ENCODE measurements at places on chromosomes 16 and 17. TPM values are rescaled to one million over a fixed set of nuclear protein-coding genes. Genes with fewer than 3 reads are reported as not detected.

- no peak for DNase-seq
These were observed 20.5 kb downstream of the MNT start for GRCh38 chr17:2380226-2380922.

DNA sequence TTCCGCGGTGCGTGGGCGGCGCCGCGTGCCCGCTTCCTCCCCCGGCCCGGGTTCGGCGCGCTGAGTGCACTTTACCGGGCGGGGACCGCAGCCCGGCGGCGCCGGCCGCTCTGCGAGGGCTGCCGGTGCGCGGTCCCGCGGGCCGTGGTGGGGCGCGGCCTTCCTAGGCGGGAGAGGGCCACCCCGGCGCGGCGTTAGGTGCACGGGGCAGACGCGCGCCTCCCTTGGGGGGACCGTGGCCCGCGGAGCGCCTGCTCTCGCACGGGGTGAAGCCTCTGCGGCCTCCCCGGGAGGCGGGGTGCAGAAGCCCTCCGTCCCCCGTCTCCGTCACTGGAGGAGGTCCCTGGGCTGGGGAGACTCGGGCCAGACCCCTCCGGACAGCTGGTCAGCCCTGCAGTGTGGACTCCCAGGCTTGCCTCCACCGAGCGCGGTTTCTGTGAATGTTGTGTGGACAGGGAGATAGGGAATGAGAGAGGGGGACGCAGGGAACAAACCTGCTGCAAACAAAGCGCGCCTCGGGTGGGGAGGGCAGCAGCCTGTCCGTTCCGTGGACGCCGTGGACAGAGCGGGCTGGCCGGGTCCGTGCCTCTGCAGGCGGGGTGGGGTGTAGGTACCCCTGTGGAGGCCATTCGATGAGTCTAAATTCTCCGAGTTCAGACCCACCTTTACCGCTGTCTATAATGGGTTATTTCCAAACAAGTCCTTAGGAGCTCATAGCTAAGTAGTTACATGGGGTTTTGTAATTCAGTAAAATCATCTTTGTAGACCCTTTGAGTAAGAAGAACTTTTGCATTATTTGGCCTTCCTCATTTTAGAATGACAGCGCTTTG is 721 bp downstream of the TBCD start:
- DNase-seq, result no peak

DNA sequence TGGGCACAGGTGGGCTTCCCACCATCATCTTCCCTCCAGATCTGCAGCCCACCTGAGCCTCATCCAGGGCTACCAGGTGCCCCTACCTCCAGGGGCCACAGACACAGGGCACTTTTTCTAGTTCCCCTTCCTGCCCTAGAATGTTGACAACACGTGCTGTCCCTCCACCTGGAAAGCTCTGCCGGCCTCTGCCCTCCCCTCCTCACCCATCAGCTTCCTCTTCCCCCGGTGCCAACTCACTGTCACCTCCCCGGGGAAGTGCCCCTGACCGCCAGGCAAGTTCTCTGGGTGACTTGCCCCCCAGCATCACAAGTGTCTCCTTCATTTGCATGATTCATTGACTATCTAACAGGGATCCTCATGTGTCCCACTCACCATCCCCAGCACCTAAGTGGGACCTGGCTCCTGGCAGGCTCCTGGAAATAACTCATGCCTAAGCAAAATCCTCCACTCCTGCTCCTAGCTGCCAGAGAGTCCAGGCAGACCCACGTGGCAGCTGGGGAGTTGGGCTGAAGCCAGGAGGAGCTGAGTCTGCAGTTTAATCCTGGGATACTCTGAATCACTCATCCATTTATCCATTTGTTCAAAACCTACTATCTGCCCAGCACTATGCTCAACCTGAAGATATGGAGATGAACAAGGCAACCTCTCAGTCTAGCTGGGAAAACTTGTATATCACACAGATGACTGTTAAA is 304.4 kb downstream of the FOXL1 start:
- DNase-seq, result no peak

REXO5 gene
- total RNA-seq, result not detected

GRCh38 chr16:15829460-15829859 is 27.4 kb downstream of the MYH11 start:
- peak; percentile 62 for DNase-seq

Measured in thoracic aorta (tissue), 2 donors.